Retina (tissue), 1 donor: ENCODE measurements at places on chromosomes 2 and 18.

DNA sequence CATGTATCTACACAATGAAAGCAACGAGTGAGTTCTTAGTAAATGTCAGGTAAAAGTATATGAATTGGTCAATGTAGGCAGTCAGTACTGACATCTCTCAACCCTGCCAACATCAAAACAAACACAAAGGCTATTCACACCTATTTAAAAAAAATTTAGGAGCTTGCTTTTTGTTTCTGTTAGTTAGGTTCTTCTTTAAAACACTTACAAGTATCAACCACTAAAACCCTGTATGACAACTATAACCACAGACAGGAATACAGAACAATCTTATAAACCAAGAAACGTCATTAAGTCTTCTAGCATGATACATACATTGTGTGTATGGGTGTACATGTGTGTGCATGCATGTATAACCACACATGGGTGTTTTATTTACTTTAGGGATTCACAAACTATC lies 131.0 kb downstream of the TCF4 start:
- no peak for DNase-seq

DNA sequence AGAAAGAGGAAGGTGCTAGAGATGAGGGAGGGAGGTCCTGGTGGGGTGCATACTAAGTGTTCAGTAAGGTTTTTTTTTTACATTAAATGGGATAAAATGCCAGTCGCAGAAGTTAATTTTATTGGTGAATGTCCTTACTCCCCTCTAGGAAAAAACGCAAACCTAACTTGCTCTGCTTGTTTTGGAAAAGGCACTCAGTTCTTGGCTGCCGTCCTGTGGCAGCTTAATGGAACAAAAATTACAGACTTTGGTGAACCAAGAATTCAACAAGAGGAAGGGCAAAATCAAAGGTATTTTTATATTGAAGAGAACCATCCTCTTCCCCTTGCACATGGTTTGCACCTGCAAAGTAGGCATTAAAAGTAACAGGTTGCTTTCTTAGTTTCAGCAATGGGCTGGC lies 12.7 kb upstream of the IL18R1 start:
- DNase-seq: no peak

DNA sequence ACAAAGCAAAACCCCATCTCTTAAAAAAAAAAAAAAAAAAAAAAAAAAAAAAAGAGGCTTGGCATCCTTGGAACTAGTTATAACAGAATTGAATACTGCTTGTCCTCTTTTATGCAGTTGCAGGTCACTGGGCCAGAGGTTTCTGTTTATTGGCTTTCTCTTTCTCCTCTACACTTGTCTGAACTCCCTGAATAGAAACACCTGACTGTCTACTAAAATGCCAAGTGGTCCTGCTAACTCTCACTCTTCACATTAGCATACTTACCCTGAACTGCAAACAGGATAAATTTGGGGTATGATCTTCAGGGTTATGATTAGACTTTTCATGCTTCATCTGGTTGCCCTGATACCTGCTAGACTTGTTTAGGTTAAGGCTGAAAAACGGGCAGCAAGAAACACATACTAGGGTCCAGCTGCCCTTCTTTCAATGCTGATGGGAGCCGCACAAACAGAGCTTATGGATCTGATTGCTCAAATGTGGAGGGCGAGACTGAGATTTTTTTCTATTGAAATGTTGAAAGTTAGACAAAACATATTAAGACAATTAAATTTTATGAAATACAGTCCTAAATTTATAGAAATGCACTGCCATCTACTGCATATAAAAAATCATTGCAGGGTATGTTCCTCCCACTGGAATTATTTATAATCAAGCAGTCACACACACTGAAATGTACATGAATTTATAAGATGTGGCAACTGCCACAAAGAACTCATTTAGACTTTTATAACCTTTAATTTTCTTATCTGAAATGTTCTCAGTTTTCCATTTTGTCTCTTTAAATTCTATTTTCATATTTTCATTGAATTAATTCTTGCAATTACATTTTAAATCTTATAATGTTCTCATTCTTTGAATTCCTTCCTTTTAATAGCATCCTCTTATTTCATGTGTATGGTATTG lies 40.8 kb downstream of the GTF3C3 start:
- DNase-seq: no peak

DNA sequence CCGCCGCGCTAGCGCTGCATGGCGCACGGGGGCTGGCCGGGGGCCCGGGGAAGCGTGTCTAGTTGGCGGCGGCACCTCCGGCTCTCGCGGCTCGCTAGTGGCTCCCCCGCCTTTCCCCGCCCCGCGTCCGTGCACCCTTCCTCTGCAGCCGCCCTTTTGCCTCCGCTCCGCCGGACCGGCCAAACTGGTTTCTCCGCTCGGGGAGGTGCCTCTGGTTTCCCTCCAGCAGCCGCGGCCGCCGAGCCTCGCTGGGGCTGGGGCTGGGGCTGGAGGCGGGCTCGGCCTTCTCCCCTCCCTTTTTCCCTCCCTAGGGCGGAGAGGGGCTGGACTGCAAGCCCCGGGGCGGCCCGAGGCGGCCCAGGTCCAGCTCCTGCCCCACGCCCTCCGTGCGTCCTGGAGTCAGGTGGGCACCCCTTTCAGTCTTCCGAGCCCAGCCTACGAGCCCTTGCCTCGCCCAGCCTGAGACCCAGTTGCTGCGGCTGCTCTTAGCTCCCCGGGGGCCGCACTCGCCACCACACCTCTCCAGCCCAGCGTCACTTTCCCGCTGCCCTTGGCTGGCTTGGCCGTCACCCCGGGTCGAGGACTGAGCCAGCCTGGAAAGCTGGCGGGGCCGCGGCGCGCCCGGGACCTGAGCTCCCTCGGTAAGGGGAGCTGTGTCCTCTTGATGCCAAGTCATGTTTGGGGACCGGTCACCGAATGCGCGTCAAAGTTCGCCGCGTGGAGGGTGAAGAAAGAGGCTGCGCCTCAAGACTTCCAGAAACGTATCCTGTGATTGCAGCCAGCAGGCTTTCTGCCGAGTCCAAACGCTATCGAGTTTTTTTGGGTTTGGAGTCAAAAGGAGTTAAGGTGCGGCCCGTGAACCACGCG lies at the start of gene ATP8B1:
ATP8B1 (minus strand) TSS at position 213 of the 867 bp plus-strand sequence. CDS start 71,508 bp downstream, outside the sequence.
- peak; percentile 79 for DNase-seq

- DNase-seq: no peak
These were observed 680 bp downstream of the TTN start for GRCh38 chr2:178806543-178806942.

- DNase-seq: no peak
These were observed 101.8 kb downstream of the DAW1 start for GRCh38 chr2:227973241-227973640.

DNA sequence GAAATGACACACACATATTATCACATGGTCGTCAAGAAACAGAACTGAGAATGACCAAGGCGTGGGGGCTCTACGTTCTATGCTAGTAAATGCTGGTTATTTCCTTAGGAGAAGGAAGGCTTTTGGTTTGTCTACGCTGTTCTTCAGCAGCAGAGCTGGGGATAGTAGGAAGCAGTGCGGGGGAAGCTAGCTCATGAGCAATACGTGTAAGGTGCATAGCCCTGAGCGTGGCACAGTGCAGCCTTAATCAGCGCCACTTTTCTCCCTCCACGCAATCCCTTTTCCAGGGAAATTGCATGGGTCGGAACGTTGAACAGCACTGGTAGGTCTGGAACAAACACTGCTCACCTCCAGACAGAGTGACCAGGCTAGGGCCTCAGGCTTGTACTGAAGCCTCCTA lies 199.6 kb upstream of the FBXO11 start:
- DNase-seq: no peak
